Stimulated activated naive CD4-positive, alpha-beta T cell treated with Interleukin-2 at 50 U/mL for 16 hours (primary cell): ENCODE measurements at places on chromosomes 6 and 20.

DNA sequence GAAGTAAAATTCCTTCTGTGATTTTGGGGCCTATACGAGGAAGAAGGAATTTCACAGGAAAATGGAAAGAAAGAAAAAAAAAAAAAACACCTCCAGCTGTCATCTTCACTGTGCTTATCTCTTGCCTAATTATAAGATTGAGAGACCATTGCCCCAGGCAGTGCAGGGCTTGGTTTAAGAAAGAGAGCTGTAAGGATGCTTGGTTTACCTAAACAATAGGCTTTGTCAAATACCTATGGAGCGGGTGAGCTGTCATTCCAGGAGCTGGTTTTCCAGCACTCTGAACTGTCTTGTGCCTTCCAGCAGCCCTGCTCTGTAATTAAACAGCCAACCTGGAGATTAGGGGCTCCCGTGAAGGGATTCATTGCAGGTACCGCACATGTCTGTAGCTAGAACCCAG is 137.8 kb downstream of the EDN3 start:
- DNase-seq, result no peak

GRCh38 chr6:16568128-16568527 is 193.1 kb downstream of the ATXN1 start:
- DNase-seq, result no peak

- DNase-seq, result no peak
These were observed 57.3 kb upstream of the SMLR1 start for GRCh38 chr6:130769861-130770260.

GRCh38 chr20:57908704-57909630 is 199.2 kb upstream of the PMEPA1 start:
- no peak for DNase-seq

- DNase-seq, result no peak
These were observed 857.6 kb upstream of the SLC35B3 start for GRCh38 chr6:9292975-9293374.

- DNase-seq, result no peak
These were observed 155.5 kb downstream of the GJA1 start for GRCh38 chr6:121590916-121591315.
